COR-L47 (cell line): ENCODE measurements at places on chromosomes 5 and 9.

DNA sequence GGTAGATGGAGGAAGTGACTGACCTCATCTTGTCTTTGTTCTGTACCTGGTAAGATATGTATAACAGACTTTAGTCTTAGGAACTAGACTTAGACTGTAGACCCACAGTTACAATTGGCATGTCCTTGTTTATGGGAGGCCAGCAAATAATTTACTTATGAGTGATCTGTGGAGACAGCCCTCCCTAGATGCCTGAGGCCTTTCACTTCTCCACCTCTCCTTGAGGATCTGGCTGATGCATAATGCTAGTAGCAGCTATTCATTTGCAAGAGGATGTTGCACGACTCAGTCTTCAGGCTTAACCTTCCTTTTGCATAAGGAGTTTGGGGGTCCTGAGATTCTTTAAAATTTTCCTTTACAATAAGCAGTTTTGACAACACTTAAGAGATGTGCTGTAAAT lies 100.7 kb downstream of the YTHDC2 start:
- no peak for DNase-seq

DNA sequence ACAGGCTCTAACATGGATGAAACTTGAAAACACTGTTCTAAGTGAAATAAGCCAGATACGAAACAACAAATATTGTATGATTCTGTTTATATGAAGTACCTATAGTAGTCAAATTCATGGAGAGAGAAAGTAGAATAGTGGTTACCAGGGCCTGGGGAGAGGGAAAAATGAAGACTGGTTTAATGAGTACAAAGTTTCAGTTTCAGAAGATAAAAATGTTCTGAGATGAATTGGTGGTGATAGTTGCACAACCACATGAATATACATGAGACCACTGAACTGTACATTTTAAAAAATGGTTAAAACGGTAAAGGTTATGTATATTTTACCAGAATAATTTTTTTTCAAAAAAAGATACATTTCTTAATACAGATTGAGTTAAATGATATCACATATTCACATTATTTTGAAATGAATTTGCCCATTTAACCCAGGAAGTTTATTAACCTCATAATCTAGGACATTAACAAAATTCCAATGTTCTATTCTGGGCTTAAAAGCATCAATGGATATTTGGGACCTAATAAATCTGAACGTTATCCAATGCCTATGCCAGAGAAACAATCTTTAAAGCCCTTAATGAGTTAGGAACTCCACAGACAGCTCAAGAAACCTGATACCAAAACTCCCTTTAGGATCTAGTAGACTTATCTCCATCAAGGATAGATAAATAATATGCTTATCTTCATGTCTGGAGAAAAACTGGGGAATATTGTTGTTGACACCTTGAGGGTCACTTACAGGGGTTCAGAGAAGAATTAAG lies 521.3 kb downstream of the EFNA5 start:
- DNase-seq, result no peak

DNA sequence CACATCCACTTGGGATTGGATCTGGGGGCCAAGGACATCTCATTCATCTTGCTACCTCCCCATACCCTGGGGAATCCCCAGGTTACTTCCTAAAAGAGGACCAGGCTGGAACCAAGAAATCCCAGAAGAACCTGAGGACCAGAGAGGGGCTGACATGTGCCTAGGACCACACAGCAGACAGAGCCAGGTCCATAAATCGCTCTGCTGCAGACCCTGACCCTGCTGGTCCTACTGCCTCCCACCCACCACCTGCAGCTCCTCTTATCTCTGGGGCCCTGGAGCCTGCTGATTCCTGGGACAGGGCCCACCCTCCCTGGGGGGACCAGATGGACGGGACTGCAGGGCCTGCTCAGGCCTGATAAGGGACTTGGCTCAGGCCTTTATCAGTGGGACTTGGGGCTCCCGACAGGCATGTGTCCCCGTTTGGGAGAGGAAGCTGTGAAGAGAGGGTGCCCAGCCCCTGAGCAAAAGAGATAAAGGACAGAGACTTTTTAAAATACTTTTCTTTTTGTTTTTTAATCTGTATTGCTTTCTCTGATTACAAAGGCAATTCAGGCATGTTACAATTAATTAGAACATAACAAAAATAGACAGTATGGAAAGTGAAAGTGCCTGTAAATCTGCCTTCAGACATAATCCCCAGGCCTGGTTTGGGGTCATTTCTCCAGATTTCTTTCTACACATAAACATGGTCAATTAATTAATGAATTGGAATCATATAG lies 101.3 kb upstream of the LARP1 start:
- no peak for DNase-seq

- DNase-seq, result no peak
Measured at GRCh38 chr9:125749951-125750626, 2.9 kb downstream of the PBX3 start.

DNA sequence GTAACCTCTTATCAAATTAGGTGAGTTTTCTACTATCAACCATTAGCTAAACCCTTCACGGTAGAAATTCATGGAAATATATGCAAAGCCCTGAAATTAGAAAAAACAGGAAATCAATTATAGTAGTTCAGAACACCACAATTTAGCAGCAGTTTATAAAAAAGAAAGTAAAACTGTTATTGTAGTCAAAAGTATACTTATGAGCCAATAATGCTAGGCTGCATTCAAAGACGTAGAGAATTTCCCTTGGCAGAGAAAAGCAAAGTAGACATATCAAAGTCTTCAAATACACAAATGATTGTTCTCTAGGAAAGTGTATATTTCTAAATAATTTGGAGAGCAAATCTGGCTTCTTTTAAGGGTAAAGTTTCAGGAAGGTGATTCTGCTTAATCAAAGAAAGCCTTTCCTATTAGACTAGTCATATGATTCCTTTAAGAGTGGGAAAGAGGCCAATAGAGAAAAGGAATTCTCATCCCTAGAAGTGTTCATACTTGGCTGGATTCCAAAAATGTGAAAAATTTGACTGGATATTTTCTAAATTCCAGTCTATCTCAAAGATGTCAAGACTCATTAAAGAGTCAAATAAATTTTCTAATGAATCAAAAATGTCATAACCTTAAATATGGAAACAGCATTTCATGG lies 185.5 kb downstream of the SMC2 start:
- no peak for DNase-seq

DNA sequence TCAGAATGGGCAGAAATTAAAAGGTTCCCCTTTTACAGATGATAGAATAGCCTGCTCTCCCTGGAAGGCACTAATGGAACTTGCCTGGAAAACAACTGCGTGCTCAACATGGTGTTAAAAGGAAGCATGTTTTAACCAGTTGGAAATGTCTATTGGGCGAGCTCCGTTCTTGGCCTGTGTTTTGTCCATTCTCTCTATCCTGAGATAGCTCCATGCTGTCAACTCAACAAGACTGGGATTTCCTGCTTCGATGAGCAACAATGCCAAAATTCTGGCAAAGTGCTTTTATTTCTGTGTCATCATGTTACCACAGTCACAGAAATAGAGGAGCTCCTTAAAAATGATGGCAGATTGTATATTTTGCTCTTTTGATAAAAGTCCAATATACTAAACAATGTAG lies 198.3 kb downstream of the PLK2 start:
- DNase-seq, result no peak

DNA sequence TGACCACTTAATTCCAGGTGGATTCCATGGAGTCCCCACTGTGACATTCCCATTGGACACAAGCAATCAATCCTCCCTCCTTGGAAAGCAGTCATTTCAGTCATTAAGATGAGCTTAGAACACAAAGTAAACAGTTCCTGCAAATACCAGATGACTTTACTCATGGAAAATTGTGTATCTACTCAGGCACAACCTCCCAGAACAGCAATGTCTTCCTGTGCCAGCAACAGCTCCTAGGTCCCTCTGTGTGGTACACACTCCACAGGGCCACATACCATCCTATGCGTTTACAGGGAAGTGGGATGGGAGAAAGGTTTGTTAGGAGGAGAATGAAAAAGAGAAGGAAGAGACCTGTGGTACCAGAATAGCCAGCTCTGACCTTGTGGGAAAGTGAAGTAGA lies 53.7 kb downstream of the MTMR12 start:
- DNase-seq, result no peak

- DNase-seq, result no peak
Measured at GRCh38 chr9:129604766-129605163, 16.1 kb downstream of the C9orf50 start.
